ENCODE measurements at places on chromosomes 2 and 18.

DNA sequence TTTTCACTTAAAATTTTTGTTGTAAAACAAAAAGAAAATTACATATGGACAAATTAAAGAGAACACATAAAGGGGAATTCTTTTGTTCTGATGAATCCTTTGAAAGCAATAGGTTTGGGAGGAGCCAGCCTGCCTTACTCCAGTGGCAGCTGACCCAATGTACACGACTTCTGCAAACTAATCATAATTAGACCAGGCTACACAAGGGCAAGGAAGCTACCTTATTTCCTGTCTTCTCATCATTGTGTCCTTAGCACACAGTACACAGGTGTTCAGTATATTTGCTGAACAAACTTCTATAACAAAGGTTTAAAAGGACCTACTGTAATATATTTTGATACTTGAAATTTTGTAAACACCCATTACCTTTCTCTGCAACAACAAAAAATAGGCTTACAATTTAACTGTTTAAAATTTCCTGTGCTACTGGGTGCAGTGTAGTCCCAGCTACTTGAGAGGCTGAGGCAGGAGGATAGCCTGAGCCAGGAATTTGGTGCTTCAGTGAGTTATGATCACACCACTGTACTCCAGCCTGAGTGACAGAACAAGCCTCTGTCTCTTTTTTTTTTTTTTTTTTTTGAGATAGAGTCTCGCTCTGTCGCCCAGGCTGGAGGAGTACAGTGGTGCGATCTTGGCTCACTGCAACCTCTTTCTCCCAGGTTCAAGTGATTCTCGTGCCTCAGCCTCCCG is 18.9 kb downstream of the KCNG3 start:
- no peak for DNase-seq

DNA sequence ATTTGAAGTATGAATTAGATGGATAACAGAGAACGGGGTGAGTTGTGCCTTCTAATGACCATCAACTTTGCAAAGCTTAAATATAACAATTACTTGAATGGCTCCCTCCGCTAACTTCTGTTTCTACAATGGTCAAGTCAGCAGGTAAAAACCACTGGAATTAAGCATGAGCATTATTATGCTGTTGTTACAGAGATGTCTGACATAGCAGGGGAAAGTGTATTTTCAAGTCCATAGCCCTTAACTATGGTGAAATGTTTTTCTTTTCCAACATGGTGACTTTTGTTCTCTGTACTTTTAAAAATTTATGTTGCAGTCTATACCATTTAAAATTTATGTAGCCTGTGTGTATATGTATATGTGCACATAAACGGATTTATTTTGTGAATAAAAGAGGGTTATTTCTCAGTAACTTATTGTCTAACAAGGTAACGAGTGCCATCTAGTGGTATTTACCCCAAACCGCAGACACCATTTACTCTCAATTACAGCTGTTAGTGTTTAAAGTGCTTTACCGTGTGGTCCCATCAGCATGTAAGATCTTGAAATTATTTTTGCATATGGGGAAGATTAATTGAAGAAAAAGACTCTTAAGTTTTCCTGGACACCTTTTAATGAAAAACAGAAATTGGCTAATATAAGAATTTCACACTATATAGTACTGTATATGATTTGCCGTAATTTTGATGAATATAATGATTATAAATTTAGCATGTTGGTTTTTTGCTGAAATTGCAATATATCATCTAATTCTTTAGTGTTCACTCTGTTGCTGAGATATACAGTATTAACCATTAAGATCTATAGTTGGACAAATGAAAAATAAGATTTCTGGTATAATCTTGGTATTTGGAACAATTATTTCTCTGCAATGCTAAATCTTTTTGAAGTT is 78.2 kb downstream of the UBE2E3 start:
- DNase-seq: no peak

GRCh38 chr2:219596954-219597551 is 604 bp upstream of the STK11IP start:
- DNase-seq: no peak

DNA sequence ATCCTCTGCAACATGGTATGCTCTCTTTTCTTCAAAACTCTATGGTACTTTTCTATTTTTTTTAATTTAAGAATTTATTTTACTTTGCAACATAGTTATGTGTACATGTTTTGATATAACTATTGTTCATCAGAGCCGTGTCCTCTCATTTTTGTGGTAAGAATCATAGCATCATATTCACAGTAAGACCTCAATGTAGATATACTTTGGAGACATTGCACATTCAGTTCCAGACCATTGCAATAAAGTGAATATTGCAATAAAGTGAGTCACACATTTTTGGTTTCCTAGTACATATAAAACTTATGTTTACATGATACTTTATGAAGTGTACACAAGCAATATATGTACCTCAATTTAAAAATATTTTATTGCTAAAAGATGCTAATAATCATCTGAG is 22.7 kb upstream of the LINC00305 start:
- no peak for DNase-seq

DNA sequence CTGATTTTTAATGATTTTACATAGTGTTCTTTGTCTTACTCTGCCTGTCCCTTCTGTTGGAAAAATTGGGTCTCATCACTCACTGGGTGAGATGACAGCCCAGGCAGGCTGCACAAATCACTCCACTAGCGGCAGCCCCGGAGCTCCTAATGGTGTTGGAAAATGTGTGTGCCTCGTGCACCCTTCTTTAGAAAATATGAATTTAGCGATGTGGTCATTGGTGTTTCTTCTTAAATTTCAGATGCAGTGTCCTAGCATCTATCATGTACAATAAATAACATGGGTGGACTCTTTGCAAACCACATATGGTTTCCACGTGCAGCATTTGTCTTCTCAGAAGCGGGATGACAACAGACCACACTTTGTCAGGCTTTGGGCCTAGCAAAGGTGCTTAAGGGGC is 194.2 kb downstream of the ACKR3 start:
- DNase-seq: no peak

DNA sequence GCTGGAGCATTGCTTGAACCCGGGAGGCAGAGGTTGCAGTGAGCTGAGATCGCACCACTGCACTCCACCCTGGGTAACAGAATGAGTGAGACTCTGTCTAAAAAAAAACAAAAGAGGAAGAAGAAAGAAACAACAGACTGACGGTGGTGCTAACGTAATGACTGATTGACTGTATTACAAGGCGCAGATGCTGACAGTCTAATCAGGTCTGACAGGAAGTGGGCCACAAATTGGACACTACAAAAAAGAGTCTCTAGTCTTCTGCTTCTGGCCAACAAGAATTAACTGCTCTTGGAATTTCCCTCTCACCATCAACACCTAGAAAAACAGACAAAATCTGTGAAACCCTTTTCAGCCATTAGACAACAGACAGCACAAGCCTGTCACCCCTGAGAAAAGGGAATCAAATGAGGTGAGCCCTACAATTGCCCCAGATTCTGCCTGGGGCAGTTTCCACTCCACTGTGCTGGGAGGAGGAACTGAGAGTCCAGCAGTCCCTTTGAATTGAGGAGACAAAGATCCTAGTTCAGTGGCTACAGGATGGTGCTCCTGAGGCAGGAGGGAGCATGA is 43.3 kb downstream of the SNED1 start:
- no peak for DNase-seq
